ENCODE measurements at places on chromosomes 7 and 10.

- DNase-seq, result no peak
Observed at GRCh38 chr10:108561649-108562048, 1361.7 kb downstream of the XPNPEP1 start.

DNA sequence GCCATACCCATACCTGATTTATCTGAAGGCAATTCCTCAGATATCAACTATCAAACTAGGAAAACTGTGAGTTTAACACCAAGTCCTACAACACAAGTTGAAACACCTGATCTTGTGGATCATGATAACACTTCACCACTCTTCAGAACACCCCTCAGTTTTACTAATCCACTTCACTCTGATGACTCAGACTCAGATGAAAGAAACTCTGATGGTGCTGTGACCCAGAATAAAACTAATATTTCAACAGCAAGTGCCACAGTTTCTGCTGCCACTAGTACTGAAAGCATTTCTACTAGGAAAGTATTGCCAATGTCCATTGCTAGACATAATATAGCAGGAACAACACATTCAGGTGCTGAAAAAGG lies 69.0 kb upstream of the RSBN1L start:
- DNase-seq, result no peak

GRCh38 chr10:58268454-58268945 lies 462 bp upstream of the CISD1 start:
- DNase-seq, result no peak

- DNase-seq, result no peak
Observed at GRCh38 chr7:18890885-18891621, 226.4 kb downstream of the TWIST1 start.

DNA sequence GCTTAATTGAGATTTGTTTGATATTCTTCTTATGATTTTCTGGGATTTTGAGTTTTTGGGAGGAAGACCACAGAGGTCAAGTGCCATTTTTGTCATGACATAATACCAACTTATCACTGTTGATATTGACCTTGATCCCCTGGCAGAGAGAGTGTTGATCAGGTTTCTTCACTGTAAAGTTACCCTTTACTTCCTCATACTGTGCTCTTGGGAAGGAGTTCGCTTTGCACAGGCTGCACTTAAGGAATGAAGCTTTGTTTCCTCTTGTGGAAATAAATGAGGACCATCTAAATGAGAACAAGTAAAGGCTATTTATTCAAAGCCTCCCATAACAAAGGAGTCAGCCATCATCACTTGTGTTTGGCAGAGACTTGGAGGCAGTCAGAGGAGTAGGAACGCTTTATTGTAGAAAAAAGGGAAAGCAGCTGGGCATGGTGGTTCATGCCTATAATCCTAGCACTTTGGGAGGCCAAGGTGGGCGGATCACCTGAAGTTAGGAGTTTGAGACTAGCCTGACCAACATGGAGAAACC lies 16.1 kb downstream of the ST7 start:
- no peak for DNase-seq

GRCh38 chr7:148049068-148049467 lies 541.5 kb upstream of the C7orf33 start:
- no peak for DNase-seq
